ENCODE measurements at places on chromosomes 7 and 10.
A peak's percentile ranks its signal among the peaks of the same experiment; 100 is the strongest.

DNA sequence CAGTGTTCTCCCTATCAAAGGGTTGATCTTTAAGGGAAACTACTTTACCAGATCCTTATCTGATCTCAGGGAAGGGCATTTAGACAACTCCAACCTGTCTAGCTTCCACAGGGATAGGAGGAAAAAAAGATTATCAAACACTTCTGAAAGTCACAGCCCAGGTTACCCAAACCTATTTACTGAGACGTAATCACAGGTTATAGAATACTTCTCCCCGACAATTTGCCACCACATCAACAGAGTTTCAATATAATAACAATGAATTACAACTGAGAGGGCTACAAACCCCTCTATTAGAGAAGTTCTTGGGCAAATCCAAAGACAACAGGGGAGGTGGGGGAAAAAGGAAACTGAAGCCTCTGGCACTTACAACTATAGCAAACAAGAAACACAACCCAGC is 26.3 kb downstream of the CFAP70 start:
- DNase-seq: no peak

GRCh38 chr7:36116347-36117202 is 36.5 kb upstream of the EEPD1 start:
- DNase-seq: no peak

GRCh38 chr10:118341791-118342637 is at the start of gene FAM204A:
FAM204A (minus strand) TSS chr10:118342324; CDS start chr10:118336415, 5,909 bp downstream.
- peak; percentile 96 for DNase-seq

DNA sequence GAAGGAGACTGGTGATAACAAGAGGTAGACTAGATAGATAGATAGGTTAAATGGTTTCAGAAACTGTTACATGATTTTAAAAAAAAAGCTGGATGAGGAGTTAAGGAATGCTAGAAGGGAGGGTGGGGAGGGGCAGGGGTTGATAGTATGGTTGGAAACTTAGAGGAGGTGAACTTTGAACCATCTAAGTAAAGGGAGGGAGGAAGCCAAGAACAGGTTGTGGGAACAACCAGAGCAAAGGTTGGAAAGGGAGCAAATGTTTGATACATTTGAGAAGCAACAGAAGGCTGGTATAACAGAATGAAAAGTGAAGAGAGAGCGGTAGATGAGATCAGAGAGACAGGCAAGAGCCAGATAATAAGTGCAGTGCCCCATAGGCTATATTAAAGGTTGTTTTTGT is 224.8 kb downstream of the FOXP2 start:
- no peak for DNase-seq

- no peak for DNase-seq
Observed at GRCh38 chr10:43134126-43134905, 3.9 kb upstream of the CSGALNACT2 start.

GRCh38 chr7:93146472-93147141 is 1.6 kb downstream of the SAMD9L start:
- no peak for DNase-seq

DNA sequence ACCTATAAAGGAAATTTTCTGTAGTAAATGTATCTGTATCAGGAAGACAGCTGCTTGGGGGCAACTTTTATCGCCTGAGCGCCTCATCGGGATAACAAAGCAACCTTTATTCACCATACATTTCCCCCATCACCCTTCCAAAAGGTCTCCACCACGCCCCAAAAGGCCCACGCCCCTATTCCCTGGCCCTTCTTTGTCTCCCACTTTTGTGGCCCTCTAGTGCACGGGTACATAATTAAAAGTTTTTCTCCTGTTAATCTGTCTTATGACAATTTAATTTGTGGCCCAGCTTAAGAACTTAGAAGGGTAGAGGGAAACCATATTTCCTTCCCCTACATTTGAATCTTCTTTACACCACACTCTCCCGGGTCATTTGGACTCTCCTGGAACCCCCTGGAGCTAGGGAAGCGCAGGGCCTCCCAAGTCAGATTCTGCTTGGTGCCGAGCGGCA is 625 bp downstream of the RP9 start:
- DNase-seq: no peak

DNA sequence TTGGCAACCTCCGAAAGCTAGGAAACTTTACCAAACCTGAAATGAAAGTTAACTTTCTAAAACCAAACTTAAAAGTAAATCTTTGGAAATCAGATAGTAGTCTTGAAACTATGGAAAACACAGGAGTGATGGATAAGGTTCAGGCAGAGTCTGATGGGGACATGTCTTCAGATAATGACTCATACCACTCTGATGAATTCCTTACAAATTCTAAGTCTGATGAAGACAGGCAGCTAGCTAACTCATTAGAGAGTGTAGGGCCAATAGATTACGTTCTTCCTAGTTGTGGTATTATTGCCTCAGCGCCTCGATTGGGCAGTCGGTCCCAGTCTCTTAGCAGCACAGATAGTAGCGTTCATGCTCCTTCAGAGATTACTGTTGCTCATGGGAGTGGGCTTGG is 45.9 kb downstream of the MCMBP start:
- DNase-seq: no peak

GRCh38 chr7:1590887-1591286 is 21.1 kb upstream of the PSMG3 start:
- DNase-seq: no peak

DNA sequence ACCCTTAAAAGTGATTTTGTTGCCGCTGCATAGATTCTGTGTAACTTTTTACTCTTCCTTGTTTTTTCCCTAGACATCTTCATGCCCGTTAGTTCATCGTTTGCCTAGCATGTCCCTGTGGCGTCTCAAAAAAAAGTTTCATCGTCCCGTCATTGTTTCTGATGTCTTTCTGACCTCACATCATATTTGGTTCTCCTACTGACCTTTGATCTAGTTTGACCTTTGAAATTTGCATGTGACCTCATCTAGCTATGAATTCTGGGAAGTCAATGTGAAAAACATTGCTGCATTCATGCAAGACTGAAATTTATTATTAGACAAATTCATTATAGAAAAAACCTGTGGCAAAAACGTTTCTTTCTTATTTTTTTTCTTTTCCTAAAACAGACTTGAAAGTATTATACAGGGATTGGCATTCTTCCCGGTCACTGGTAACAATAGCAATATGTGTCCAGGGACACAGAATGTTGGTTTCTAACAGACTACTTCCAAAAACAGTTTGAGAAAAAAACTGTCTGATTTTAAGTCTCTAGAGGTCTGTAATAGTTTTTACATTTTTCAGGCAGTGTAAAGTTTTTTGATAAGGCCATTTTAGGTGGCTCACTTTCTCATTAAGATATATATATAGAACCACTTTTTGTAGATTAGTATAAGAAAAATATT is 280.9 kb downstream of the USP6NL start:
- DNase-seq: no peak

GRCh38 chr10:131708225-131708880 is 192.5 kb upstream of the PPP2R2D start:
- no peak for DNase-seq

- no peak for DNase-seq
Observed at GRCh38 chr10:71650397-71650796, 69.2 kb downstream of the C10orf105 start.
